Left lung (tissue), 14 donors: ENCODE measurements at places on chromosomes 5 and 9.

DNA sequence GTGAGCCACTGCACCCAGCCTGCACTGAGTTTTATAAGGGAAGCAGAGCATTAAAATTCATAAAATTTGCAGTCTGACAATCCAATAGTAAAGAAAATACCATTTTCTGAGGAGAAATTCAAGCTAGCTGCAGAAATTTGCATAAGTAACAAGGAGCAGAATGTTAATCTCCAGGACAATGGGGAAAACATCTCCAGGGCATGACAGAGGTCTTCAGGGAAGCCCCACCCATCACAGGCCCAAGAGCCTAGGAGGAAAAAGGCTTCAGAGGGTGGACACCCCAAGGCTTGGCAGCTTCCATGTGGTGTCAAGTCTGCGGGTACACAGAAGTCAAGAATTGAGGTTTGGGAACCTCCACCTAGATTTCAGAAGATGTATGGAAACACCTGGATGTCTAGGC is 37.6 kb upstream of the MELK start:
- H3K27me3 ChIP-seq = no peaks in the 10 kb centered on the region
- H3K36me3 ChIP-seq = no peaks in the 10 kb centered on the region
- H3K4me1 ChIP-seq = no peaks in the 10 kb centered on the region
- no peak overlapping the region for H3K4me3 ChIP-seq

- no peak overlapping the region for H3K27ac ChIP-seq
- no peaks in the 10 kb centered on the region for H3K36me3 ChIP-seq
- H3K4me3 ChIP-seq = no peak overlapping the region
- peaks cover 10% of the 10 kb centered on the region for H3K4me1 ChIP-seq
Observed at GRCh38 chr9:95070549-95071021, 246.9 kb downstream of the FANCC start.

GRCh38 chr5:151179489-151179840 is 21.9 kb upstream of the ANXA6 start:
- no peak for DNase-seq
- H3K4me3 ChIP-seq = no peak overlapping the region
- no peaks in the 10 kb centered on the region for H3K36me3 ChIP-seq
- H3K4me1 ChIP-seq = no peaks in the 10 kb centered on the region
- H3K27ac ChIP-seq = no peak overlapping the region

DNA sequence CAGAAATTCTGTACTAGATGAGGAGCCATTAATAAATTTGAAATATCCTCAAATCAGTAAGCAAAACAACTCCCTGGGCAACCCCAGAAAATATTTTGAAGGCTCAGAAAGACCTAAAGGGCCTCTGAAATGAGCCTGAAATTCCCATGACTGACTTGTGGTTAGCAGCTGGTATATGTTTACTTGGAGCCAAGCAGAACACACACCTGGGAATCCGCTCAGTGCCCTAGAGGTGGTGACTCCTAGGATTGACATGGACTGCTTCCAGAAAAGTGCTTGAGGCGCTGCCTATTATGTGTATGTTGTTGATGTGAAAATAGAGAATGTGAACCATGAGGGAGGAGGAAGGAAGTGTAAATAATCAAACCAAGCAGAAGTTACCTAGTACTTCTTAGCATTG is 14.7 kb downstream of the RFK start:
- no peaks in the 10 kb centered on the region for H3K36me3 ChIP-seq
- no peak overlapping the region for H3K27ac ChIP-seq
- H3K27me3 ChIP-seq = no peaks in the 10 kb centered on the region

DNA sequence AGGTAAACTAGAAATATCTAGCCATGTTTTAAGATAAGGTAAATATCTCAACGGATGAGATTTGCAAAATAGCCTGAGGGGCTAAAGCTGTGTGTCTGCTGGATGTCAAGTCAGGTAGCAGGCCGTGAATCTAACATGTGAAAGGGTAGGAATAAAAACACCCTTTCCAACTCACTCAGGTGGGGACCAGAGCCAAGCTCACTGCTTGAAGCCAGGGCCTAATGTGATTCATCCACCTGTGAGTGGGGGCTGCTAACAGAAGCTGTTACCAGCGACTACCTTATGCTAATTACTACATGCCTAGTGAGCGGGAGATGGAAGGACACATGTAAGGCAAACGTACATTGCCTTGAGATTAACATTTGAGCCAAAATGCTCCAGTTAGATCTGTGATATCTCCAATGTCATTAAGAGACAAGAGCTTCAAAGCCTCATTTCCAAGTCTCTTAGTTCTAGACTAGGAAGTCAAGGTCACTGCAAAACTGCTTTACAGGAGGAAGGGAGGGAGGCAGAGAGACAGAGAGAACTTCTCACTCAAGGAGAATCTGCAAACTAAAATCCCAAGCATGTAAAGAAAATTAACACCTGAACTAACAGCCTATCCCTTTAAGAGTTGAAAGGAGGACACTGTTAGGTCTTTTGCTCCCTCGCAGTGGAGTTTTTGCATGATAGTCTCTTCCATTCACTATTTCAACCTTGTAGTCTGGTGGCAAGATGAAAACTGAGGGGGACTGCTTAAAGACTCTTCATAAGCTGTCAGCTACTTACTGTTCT is 141.6 kb upstream of the RPS23 start:
- DNase-seq = no peak
- no peak overlapping the region for H3K4me3 ChIP-seq
- no peaks in the 10 kb centered on the region for H3K27me3 ChIP-seq
- H3K36me3 ChIP-seq = no peaks in the 10 kb centered on the region
- H3K4me1 ChIP-seq = peaks cover 22% of the 10 kb centered on the region

DNA sequence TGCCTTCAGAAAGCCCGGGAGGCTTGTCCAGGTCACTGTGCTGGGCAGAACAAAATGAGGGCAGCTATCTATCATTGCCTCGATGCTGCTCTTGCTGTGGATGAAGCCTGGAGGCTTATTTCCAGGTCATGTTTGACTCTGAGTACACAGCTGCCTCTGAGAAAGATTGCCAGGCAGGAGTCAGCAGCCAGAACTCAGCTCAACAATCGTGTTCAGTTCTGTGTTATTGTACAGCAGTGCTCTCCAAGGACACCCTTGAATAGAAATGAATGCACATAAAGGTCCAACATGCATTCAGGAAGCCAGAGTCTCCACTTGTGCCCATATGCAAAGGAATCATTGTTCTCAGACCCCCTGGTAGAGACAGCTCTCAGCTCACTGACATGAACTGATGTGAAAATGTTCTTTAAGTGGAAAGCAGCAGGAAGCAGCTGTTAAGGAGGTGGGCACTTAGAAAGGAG is 61.7 kb upstream of the ZFR start:
- H3K4me1 ChIP-seq = peaks cover 16% of the 10 kb centered on the region
- H3K4me3 ChIP-seq = no peak overlapping the region
- H3K36me3 ChIP-seq = no peaks in the 10 kb centered on the region
- H3K27me3 ChIP-seq = peaks cover 39% of the 10 kb centered on the region
- peak overlapping the region; percentile 17 for H3K27ac ChIP-seq

GRCh38 chr9:37187292-37187691 is 66.9 kb downstream of the ZCCHC7 start:
- H3K36me3 ChIP-seq = no peaks in the 10 kb centered on the region
- no peaks in the 10 kb centered on the region for H3K4me1 ChIP-seq
- DNase-seq = no peak
- H3K4me3 ChIP-seq = no peak overlapping the region
- no peaks in the 10 kb centered on the region for H3K27me3 ChIP-seq

DNA sequence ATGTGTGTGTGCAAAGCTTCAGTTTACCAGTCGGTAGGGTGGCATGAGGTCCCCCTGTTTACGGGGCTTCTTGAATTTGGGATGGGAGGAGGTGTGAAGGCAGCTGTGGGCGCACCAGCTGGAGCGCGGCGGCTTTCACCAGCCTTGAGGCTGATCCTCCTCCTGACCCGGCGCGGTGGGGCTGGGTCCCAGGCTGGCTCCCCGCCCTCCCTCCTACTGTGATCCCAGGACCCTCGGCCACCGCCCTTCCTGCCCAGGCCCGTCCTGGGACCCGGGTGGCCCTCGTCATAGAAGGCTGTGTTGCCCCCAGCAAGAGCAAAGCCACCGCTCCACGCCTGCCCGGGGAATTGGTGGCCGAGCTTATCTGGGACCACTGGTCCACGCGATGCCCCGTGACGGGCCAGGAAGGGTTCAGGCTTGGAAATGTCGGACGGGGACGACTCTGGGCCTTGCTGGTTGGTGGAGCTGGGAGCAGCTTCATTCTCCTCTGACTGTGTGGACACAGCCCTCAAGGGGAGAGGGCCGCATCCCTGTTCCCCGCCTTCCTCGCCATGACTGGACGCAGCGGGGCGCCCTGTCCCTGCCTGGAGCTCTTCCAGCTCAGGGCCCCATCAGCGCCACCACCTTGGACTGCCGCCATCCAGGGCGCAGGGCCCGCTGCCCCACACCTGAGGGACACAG is 271.1 kb upstream of the IRX1 start:
- H3K4me1 ChIP-seq = no peaks in the 10 kb centered on the region
- H3K27me3 ChIP-seq = no peaks in the 10 kb centered on the region
- H3K36me3 ChIP-seq = no peaks in the 10 kb centered on the region
- peak; percentile 79 for DNase-seq
- no peak overlapping the region for H3K27ac ChIP-seq
- H3K4me3 ChIP-seq = no peak overlapping the region

- H3K27me3 ChIP-seq = no peaks in the 10 kb centered on the region
- peaks cover 11% of the 10 kb centered on the region for H3K4me1 ChIP-seq
- no peak overlapping the region for H3K4me3 ChIP-seq
- no peaks in the 10 kb centered on the region for H3K36me3 ChIP-seq
- H3K27ac ChIP-seq = no peak overlapping the region
Observed at GRCh38 chr5:91048073-91048472, 335.0 kb downstream of the ARRDC3 start.

- no peak overlapping the region for H3K27ac ChIP-seq
- H3K36me3 ChIP-seq = no peaks in the 10 kb centered on the region
- H3K4me1 ChIP-seq = peaks cover 6% of the 10 kb centered on the region
Observed at GRCh38 chr9:108463932-108464606, 391.7 kb downstream of the ACTL7B start.

DNA sequence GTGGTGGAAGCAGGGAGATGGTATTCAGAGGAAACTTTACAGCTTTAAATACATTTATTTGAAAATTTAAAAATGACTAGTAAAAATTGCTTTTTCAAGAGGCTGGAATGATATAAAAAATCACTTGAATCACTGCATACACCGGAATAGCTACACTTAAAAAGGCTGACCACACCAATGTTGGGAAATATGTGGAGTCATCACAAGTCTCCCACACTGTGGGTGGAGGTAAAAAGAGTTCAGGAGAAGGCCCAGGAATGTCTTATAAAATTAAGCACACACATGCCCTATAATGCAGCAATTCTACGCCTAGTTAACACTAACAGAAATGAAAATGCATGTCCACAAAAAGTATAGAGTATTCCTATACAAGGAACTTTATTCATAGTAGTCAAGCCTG is 198.1 kb downstream of the ROR2 start:
- no peak for DNase-seq
- H3K36me3 ChIP-seq = no peaks in the 10 kb centered on the region
- no peaks in the 10 kb centered on the region for H3K4me1 ChIP-seq

DNA sequence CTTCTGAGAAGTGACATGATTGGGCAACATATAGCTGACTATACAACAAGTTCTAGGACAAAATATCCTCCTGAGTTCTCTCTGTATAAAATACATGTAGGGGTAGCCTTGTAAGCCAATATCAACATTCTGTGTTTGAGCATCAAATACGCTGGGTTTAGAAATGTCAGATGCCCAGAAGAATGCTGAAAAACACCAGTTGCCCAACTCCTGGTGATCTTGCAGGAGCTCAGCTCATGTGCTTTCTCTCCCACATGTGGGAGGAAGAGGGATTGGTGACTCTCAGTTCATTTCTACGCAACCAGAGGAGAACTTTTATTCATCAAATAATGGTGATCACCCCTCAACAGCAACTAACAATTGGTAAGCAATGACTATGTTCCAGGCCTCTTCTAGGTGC is 810.9 kb upstream of the ACO1 start:
- no peak overlapping the region for H3K4me3 ChIP-seq
- H3K27ac ChIP-seq = no peak overlapping the region
- no peaks in the 10 kb centered on the region for H3K27me3 ChIP-seq
- H3K4me1 ChIP-seq = no peaks in the 10 kb centered on the region
- no peak for DNase-seq
- H3K36me3 ChIP-seq = no peaks in the 10 kb centered on the region

DNA sequence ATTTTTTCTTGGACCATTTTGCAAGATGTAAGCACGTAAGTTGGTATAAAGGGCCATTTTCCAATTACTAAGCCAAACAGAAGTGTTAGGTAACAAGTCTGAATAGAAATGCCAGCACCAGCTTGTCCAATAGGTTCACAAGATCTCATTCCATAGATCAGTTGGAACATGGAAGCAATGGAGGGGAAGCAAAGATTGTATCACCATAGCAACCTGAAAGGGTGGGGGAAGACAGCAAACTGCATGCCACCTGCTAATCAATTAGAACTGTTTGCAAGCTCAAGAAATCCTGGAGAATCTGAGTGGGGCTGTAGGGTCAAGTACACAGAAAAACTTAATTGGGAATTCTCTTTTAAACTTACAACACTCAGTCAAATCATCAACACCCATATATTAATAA is 264.9 kb upstream of the EFNA5 start:
- H3K36me3 ChIP-seq = no peaks in the 10 kb centered on the region
- no peaks in the 10 kb centered on the region for H3K4me1 ChIP-seq
- H3K4me3 ChIP-seq = no peak overlapping the region
- H3K27ac ChIP-seq = no peak overlapping the region
- no peak for DNase-seq
- no peaks in the 10 kb centered on the region for H3K27me3 ChIP-seq

DNA sequence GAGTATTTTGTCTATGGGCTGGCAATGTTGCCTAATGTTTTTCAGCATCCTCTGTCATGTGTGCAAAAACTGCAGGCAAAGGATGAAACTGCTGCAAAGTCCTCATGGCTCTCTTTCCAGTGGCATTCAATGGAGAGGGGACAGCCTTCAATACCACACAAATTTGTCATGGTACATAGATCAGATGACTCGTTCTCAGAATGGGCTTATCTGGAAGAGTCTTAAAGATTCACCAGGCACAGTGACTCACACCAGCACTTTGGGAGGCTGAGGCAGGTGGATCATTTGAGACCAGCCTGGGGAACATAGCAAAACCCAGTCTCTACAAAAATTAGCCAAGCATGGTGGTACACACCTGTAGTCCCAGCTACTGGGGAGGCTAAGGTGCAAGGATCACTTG is 5.3 kb downstream of the CDKN2AIPNL start:
- no peak for DNase-seq
- no peak overlapping the region for H3K4me3 ChIP-seq
- H3K27me3 ChIP-seq = no peaks in the 10 kb centered on the region
- peaks cover 11% of the 10 kb centered on the region for H3K4me1 ChIP-seq
- peaks cover 28% of the 10 kb centered on the region for H3K36me3 ChIP-seq
- no peak overlapping the region for H3K27ac ChIP-seq

GRCh38 chr9:101453776-101454570 is 18.4 kb upstream of the ALDOB start:
- no peaks in the 10 kb centered on the region for H3K4me1 ChIP-seq
- no peak for DNase-seq
- H3K36me3 ChIP-seq = no peaks in the 10 kb centered on the region
- H3K27me3 ChIP-seq = no peaks in the 10 kb centered on the region
- H3K4me3 ChIP-seq = no peak overlapping the region

- no peaks in the 10 kb centered on the region for H3K27me3 ChIP-seq
- H3K4me3 ChIP-seq = no peak overlapping the region
- no peaks in the 10 kb centered on the region for H3K36me3 ChIP-seq
Observed at GRCh38 chr5:74461251-74461650, 179.3 kb downstream of the ENC1 start.
